Activated CD4-positive, alpha-beta memory T cell treated with anti-CD3 and anti-CD28 coated beads for 36 hours (primary cell): ENCODE measurements at places on chromosomes 7 and 10. TPM values are rescaled to one million over a fixed set of nuclear protein-coding genes. Genes with fewer than 3 reads are reported as not detected.

DNA sequence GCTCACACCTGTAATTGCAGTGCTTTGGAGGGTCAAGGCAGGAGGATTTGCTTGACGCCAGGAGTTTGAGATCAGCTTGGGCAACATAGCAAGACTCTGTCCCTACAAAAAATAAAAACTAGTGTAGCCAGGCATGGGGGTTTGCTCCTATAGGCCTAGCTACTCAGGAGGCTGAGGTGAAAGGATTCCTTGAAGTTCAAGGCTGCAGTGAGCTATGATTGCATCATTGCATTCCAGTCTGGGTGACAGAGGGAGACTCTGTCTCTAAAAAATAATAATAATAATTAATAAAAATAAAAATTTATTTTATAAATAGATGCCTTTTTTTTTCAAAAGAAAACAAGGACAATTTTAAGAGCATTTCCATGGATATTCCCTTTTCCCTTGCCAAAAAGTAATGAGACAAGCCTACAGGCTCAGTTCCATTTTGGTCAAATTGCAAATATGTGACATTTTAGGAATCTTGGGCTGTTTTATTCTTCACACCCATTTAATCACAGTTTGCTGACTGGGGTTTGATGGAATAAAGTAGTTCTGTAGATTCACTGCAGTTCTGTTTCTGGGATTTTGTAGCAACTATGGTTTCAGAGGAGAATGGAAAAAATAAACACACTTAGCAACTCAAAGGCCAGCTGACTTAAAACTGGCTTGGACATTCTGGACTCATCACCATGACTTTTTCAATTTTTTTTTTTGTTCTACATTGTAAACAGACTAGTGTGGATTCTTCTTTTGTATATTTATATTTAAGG is 48.4 kb upstream of the ARHGAP21 start:
- DNase-seq: no peak

Gene LIPK
- total RNA-seq: not detected

Gene CDK1
- total RNA-seq: 153 TPM

Gene CACNA2D1
- not detected for total RNA-seq

- no peak for DNase-seq
Observed at GRCh38 chr10:86968271-86968993, at the start of gene ADIRF. Gene ADIRF (plus strand): TSS chr10:86968482. CDS start chr10:86968545, 63 bp downstream.

DNA sequence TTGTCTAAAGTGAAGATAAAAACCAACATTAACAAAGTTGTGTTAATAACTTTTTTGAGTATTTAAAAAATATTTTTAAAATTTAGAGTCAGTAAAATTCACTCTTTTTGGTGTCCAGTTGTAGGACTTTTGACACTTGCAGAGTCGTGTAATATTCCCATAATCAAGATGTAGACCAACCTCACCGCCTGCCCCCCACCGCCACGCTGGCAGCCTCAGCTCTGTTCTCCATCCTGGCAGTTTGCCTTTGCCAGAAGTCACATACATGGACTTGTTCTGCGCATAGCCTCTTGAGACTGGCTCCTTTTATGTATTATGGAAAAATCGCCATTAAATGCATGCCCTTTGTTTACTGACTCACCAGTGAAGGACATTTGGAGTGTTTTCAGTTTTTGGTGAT is 27.3 kb upstream of the SYCE1 start:
- DNase-seq: no peak

DNA sequence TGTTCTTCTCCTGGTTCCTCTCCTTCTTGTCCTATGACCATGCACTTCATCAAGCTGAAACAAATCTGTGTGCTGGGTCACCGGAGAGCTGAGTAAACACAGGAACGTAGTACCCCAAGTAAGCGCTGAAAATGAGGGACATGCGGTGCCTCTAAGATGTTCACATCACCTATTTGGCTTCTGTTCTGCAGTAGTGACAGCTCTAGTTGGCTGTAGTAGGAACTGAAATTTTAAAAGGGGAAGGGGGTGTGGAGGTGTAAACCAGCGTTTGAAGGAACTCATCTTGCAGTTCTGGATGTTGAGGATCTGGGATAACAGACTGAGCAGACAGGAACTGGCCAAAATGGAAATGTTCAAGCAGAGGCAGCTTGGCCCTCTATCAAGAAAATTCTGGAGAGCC is 85.2 kb downstream of the WNT2 start:
- no peak for DNase-seq

DNA sequence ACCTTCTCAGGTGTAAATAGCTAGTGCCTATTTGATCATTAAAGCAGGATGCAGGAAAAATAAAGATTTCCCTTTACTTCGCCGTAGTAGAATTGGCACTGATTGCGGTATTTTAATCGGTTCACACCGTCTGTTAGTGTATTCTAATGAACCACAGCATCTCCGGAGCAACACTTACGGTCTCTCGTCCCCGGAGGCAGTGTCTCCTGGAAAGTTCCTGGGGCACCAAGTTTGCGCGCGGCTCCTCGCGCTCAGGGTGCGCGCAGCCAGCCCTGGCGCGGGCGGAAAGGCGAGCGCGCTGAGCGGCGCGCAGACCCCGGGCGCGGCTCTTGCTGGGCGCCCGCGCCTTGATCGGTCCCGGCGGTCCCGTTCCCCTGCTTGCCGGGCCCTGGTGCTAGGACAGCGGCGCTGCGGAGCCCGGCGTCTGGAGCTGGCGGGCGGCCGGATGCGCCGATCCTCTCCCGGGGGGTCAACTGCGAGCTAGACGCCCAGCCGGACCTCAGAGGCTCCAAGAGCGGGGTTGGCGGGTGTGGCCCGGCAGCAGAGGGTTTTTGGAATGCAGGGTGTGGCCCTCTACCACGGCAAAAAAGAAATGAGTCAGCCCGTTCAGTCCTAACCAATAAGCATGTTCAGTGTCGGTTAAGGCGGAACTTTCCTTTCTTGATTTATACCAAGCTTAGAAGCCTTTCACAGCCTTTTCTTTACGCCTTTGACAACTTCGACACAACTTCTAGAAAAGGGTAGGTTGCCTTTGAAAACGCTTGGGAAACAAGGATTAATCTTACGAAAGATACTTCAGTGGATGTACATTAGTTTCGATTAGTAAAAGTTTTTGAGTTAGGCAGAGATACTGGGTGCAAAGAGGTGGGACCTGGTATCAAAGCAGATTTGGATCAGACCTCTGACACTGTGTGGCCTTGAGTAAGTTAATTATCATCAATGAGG is 166.8 kb upstream of the ASAH2 start:
- DNase-seq: peak; percentile 62

DNA sequence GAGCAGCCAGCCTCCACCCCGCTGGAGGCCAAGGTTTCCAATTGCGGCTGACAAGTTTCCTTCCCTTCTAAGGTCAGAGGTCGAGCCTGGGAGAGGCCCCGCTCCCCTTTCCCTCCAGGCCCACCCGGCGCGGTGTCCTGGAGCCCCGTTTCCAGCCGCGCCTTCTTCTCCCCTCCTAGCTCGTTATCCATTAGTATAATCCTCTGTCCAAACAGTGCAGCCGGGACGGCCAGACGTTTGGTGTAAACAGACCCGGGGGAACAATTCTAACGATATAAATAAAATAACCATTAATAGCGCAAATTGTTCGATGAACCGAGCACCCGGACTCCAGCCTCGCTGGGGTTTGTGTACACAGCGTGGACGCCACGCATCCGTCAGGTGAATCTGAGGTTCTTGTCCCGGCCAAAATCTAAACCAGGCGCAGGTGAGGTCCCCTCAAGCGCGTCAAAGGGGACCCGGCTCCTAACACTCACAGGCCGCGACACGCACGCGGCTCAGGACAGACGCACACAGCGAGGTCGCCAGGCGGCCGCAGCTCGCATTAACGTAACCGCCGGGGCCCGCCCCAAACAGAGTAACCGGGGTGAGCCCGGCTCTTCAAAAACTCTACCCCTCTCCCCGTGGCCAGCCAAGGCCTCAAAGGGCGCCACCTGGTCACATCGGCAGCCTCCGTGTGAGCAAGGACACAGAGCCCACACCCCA is 10.8 kb upstream of the NKX2-3 start:
- no peak for DNase-seq

GRCh38 chr7:129188372-129188891 is at the start of gene SMO:
Gene SMO (plus strand): TSS chr7:129188633. CDS start chr7:129189152, 519 bp downstream.
- DNase-seq: no peak

GRCh38 chr10:62116896-62117295 is 151.7 kb downstream of the RTKN2 start:
- no peak for DNase-seq

- peak; percentile 34 for DNase-seq
Observed at GRCh38 chr10:73758704-73759511, 14.7 kb downstream of the SEC24C start.

Gene GRID2IP
- 0.21 TPM for total RNA-seq

Gene PRKAR2B
- total RNA-seq: 1.3 TPM

DNA sequence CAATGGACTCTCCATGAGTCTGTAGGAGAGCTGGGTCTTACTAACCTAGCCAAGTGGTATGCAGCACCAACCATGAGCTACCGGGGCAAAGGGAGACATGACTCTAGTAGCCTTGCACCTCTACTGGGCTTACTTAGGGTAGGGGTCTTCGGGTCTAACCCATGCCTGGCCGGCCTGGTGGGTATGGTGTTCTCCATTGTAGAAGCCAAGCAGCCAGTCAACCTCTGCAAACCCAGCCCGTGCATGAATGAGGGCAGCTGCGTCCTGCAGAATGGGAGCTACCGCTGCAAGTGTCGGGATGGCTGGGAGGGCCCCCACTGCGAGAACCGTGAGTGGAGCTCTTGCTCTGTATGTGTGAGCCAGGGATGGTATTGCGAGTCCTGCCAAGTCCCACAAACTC is 51.0 kb downstream of the VWA2 start:
- DNase-seq: no peak

DNA sequence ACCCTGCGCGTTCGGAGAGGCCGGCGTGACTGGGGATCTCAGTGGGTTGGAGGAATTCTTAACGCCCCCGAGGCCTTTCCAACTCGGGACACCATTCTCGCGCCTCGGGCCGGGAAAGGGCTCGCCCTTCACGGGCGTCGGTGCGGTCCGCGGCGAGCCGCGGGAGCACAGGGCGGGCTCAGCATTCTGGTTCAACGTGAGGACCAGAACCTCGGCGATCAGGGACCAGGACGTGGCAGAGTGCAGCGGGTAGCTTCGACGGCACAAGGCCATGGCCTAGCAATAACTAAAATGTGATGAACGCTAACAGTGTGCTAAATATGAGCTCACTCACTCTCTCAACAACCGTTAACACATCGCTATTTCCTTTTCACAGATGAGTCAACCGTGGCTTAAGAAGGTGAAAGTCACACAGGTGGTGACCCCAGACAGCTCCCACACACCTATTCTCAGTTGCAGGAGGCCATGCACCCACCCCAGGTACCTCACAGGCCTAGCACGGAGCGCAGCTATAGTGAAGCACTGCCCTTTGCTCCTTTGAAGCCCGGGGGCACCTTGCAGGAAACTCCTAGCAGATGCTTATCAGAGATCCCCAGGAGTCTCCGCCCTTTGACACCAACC is 4.5 kb upstream of the EMX2 start:
- DNase-seq: no peak

Gene SPAM1
- total RNA-seq: not detected

DNA sequence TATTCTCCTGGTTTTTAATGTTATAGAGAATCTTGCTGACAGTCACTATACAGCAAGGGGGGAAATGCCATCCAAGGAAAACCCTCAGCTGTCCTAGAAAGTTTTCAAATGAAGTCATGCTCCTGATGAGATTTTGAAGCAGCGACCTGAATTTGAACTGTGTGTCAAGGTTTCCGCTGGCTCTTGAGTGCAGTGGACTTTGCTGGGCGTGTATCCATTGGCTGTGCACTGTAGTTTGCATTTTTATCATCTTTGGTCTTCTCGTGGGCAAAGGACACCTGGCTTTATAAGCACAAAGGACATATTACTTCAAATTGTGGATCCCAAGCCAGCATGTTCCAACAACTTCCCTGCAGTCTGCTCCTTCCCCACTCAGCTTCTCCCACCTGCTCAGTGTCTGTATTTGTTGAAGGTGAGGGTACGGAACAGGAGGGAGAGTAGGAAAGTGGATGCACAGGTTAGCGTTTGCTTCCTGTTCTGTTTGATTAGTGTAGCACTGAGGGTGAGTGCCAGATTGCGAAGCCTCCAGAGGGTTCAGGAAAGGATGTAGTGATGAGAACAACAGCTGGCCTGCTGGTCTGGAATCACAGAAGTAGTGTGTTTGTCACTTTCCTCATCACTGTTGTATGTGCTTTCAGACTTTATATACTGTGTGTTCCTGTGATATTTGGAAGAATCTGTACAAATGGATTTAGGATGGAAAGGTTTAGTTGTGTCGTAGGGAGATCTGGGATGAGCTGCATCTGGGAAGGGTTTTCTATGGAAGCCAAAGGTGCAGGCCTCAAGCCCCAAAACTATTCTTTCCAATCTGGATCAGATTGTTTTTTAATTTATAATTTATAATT is 204.8 kb downstream of the BMPER start:
- DNase-seq: no peak

- DNase-seq: no peak
Observed at GRCh38 chr10:113788604-113789083, 37.2 kb downstream of the PLEKHS1 start.

Gene PLEKHA1
- 12.9 TPM for total RNA-seq

Gene PARD3
- 0.93 TPM for total RNA-seq

Gene FAM25G
- not detected for total RNA-seq

Gene LBX1
- not detected for total RNA-seq

- no peak for DNase-seq
Observed at GRCh38 chr10:59831658-59832503, 74.5 kb downstream of the CCDC6 start.

Gene VSTM2A
- total RNA-seq: not detected

- no peak for DNase-seq
Observed at GRCh38 chr7:68200051-68200670, 1203.5 kb downstream of the TYW1 start.

- DNase-seq: no peak
Observed at GRCh38 chr10:124509880-124510632, 48.4 kb downstream of the LHPP start.

GRCh38 chr7:21092766-21093702 is 306.3 kb upstream of the SP8 start:
- no peak for DNase-seq

DNA sequence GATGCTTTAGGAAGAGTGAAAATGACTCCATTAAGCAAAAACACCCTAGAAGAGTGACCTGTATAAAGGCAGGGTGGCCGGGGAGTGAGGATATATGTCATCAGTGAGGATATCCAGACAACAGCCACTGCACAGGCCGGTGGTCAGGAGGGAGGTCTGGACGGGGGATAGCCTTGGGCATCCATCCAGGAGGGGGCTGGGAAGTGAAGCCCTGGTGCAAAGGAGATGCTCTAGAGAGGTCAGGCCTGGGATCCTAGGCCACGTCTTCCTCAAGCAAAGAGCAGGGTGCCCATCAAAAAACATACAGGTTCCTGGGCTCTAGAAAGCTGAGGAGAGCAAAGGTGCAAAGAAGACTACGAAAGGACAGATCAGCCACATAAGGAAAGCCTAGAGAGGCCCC is 25.6 kb downstream of the FAM171A1 start:
- DNase-seq: no peak

- DNase-seq: no peak
Observed at GRCh38 chr7:111732923-111733322, 170.6 kb upstream of the IMMP2L start.
